ENCODE measurements at places on chromosomes 6 and 20.

- DNase-seq: no peak
These were observed 9.5 kb upstream of the RBM24 start for GRCh38 chr6:17271628-17272027.

DNA sequence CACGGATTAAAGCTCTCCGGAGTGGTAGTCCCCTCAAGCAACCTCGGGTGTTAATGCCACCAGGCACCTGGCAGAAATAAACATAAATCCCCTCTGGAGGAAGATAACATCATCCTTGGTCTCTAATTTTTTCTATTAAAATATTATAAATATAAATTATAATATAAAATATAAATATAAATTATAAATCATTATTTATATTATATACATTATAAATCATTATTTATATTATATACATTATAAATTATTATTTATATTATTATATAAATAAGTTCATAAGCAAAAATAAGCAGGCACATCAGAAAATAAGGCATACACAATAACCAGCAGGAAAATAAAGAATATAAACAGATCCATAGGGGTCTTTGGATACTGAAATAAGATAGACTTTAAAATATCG lies 39.2 kb downstream of the GABRR2 start:
- no peak for DNase-seq

DNA sequence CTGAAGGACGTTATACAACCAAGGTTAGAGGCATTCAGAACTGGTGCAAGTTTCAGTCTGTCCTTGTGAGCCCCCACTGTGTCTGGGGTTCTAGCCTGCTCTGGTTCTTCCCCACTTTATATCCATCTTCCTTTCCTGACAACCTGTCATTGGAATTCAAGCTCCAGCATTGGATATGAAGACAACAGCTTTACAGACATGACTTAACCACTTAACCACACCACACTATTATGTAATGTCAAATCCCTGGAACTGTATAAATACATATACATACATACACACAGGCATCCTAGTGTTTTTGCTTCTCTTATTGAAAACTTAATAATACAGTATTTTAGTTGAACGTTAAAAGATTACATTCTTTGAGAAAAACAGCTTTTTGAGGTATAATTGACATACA lies 217.9 kb upstream of the SGK1 start:
- peak; percentile 40 for DNase-seq

GRCh38 chr6:4289770-4290320 lies 154.5 kb upstream of the ECI2 start:
- DNase-seq: no peak

DNA sequence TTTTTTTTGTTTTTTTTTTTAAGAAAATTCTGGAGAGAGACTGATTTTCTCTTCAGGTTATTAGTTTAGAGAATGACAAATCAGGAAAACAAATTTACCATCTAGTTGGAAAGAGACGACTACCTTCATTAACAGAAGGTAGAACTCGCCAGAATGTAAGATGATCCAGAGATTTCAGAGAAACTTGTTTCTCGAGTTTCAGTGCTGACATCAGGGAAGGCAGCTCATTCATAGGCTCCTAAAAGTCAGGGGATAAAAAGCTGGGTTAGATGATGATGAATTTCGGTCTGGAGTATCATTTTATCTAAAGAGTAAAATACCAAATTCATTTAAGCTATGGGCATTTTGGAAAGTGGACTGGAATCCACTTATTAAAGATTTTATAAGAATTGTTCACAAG lies 27.9 kb downstream of the ZNF334 start:
- no peak for DNase-seq

DNA sequence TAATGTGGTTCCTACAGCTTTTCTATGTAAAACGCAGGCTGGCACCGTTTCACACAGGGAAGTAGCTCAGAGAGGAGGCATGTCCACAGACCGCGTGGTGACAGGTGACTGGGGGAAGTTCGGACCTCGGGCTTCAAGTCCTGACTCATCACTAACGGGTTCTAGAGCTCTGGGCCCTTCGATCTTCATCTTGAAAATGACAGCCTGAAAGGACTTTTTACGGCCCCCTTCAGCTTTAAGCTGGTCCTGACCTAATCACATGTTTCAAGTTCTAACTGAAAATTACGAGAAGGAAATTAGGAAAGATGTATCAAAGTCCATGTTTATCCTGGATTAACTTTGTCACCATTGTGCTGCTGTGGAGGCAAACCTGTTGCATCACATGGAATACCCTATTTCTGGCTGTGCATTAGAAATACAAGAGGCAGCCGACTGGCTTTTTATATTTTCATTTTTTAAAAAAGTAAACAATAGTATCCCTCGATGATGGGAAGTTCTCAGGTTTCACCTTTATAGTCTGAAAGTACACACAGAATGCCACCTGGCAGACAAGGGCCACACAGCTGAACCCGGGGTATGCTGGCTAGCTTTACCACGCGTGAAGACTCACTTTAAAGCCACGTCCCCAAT lies 2.0 kb downstream of the MAN1A1 start:
- DNase-seq: peak; percentile 26

- DNase-seq: peak; percentile 46
These were observed 52.1 kb upstream of the BEND6 start for GRCh38 chr6:56902641-56903464.

DNA sequence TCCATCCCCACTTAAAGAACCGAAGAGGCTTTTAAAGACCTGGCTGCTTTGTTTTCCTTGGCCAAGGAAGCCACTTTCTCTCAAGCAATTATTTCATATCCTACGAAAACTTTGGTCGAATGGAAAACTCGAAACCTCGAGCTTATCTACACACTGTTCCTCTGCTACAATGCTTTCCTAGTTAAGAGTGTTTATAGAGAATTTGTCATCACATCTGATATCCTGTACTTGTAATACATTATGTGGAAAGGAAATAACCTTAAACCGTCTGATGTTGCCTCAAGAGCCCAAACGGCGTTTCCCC lies 28.1 kb downstream of the TFAP2B start:
- DNase-seq: no peak

GRCh38 chr20:46713957-46714834 lies 4.7 kb downstream of the SLC2A10 start:
- no peak for DNase-seq

- DNase-seq: no peak
These were observed 7.2 kb upstream of the IL20RA start for GRCh38 chr6:137051790-137052472.

- no peak for DNase-seq
These were observed 1296.8 kb upstream of the EYS start for GRCh38 chr6:67003844-67004243.

GRCh38 chr6:33420491-33421343 lies 852 bp downstream of the SYNGAP1 start:
- DNase-seq: no peak

- no peak for DNase-seq
These were observed 215.2 kb downstream of the TAF4 start for GRCh38 chr20:61850457-61850856.

GRCh38 chr6:166050559-166050958 lies 117.1 kb downstream of the TBXT start:
- DNase-seq: no peak

DNA sequence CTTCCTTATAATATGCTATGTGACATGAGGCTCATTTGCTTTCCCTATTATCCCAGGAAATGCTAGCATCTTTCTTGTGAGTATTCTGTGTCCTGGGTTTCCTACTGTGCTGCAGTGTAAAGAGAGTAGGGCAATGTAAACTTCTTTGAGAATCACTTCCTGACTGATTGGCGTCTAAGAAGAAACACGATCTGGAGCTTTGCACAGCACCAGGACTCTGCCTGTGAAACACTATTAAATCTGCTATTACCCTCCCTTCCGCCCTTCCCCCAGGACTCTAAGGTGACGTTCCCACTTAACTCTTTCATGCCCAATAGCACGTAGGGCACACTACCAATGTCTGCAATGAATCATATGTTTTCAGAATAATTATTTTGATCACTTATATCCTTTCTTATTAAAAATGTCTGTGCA lies 607.3 kb upstream of the CITED2 start:
- DNase-seq: peak; percentile 76

DNA sequence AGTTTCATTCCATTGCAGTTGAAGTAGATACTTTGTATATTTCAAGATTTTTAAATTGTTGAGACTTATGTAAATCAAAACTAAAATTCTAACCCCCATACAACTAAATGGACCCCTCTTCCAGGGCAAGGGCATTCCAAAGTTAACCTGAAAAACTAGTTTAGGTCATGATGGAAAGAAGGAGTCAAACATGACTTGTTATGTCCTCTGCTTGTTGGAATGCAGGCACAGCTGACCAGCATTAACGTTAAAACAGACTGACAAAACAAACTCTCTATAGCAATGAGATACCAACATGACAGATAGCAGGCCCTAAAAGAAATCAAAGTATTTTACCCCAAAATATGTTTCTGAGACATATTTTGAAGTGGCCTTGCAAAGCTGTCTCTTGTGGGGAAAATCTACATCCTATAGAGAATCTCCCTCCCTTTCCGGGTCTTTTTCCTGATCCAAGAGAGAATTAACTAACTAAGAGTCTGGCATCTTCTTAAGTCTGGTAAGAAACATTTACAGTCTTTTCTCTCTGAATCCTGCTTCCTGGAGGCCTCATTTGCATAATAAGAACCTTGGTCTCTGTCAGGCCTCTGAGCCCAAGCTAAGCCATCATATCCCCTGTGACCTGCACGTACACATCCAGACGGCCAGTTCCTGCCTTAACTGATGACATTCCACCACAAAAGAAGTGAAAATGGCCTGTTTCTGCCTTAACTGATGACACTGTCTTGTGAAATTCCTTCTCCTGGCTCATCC lies 124.3 kb upstream of the ATXN1 start:
- DNase-seq: no peak

- peak; percentile 26 for DNase-seq
These were observed 65.2 kb upstream of the ADGRF4 start for GRCh38 chr6:47633141-47633540.

DNA sequence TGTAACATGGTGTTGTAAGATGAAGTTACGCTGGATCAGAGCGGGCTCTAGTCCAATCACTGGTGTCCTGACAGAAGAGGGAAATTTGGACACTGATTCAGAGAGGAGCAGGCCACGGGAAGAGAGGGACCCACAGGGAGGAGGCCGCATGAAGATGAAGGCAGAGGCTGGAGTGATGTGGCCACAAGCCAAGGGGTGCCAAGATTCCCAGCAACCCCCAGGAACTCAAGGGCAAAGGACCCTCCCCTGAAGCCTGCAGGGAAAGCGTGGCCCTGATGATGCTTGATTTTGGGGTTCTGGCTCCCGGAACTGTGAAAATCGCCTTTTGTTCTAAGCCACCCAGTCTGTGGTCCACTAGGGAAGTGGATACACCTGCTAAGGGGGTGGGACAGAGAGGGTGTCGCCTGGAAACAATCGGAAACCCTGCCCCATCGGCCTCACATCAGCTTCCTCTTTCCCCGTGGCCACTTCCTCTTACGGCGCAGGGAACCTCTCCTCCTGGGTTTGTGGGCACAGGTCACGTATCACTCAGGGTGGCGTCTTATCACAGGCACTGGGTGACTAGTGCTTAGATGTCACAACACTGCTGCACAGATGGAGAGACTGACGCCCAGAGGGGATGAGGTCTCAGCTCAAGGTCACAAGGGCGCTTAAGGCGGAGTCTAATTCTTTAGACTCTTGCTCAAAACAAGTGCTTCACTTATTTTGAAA lies 58.0 kb downstream of the SULF2 start:
- no peak for DNase-seq

DNA sequence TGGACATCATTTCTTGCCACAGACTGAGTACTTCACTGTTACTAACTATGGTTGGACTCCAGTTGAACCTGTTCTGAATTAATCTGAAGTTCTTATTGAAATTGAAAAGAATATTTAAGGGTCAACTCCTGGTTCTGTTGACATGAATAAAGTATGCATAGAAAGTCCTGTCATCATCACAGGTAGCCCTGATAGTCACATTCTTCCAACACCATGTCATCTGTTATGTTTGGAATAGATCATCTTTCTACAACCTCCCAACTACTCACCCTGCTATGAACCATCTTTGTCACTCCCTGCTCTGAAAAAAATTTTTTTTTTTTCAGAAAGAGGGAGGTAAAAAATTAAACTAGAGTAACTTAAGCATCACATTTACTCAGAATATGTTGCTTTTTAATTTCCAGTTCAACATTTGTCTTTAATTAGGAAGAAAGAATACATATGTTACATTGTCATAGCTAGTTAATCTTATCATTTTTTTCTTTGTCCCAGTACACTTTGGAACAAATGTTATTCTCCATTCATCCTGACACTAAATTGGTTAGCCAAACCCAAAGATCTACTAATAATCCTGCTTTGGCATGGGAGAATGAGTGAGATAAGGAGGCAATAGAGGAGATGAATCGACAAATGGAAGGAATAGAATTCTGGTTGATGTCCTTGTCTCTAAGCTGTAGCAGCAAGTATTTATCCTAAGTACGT lies 775.1 kb upstream of the NRSN1 start:
- no peak for DNase-seq

DNA sequence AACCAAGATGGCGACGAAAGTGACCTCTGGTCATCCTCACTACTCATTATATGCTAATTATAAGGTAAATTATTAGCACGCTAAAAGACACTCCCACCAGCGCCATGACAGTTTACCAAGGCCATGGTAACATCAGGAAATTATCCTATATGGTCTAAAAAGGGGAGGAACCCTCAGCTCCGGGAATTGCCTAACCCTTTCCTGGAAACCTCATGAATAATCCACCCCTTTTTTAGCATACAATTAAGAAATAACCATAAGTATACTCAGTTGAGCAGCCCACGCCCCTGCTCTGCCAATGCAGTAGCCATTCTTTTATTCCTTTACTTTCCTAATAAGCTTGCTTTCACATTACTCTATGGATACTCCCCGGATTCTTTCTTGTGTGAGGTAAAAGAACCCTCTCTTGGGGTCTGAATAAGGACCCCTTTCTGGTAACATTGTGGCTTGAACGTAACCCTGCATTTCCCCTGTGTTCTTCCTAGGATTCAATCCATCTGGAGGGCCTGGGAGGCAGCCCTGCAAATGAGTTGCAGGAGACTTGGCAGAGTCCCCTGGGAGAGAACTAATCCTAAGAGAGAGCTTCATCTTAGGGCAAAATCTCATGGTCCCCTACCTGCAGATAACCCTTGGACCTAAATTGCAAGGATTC lies 225.6 kb upstream of the JARID2 start:
- no peak for DNase-seq

GRCh38 chr6:13866301-13866700 lies 51.9 kb upstream of the MCUR1 start:
- DNase-seq: no peak

DNA sequence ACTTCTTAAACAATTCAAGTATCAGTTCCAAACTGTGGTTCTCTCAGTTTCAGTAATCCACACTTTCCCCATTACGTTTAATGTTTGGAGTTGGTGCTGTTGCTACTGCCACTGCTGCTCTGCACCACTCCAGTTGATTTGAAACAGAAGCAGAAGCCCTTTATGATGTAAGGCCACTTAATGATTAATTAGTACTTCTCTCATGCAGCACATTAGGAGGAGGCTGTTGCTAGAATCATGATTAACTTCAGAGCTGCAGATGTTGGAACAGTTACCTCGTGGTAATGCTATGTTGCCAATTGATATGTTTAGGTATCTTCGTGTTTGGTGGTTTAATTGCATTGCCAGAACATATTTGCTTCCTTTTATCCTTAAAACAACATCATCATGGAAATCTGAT lies 986.2 kb upstream of the CITED2 start:
- DNase-seq: no peak

GRCh38 chr6:132763269-132763668 lies 5.6 kb upstream of the VNN2 start:
- DNase-seq: no peak

GRCh38 chr20:35284992-35285805 lies 627 bp upstream of the EIF6 start:
- no peak for DNase-seq

- no peak for DNase-seq
These were observed 15.1 kb downstream of the PCK1 start for GRCh38 chr20:57576002-57576401.
